GM23248 (cell line): ENCODE measurements at places on chromosomes 6 and 20.

DNA sequence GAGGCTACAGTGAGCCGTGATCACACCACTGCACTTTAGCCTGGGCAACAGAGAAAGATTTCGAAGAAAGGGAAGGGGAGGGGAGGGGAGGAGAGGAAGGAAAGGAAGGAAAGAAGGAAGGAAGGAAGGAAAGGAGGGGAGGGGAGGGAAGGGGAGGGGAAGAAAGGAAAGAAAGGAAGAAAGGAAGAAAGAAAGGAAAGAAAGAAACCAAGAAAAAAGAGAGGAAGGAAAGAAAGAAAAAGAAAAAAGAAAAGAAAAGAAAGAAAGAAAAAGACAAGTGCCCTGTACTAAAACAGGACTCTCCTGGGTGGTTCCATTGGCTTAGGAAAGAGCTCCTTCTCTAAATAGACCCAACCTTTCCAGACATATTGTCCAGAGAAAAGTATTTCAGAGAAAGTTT lies 136.6 kb downstream of the PXDC1 start:
- no peak for DNase-seq

DNA sequence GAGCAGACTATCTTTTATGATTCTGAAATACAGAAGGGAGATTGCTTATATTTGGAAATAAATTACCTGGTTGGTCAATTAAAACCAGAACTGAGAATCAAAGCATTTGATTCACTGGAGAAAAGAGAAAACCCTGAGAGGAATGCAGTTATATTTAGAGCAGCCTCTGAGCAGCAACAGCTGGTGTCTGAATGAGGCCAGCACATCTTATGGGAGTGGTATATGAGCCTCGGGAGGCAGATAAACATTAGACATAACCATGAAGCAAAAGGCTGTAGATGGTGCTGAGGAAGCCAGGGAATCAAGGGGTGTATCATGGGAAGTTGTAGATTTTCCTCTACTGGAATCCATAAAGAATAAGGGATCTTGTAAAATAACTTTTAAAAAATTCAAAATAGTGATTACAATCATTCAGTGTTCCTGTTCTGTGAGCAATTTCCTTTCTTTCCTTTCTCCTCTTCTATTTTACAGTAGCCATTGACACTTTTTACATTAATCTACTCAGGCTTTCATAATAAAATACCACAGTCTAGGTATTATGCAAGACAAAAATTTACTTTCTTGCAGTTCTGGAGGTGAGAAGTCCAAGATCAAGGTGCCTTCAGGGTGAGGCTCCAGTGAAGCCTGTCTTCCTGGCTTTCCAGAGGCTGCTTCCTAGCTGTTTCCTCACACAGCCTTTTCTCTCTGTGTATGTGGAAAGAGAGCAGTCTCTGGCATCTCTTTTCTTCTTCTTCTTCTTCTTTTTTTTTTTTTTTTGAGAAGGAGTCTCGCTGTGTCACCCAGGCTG lies 32.8 kb upstream of the ENPP5 start:
- peak; percentile 9 for DNase-seq

- no peak for DNase-seq
Observed at GRCh38 chr6:135910790-135911618, 59.5 kb downstream of the PDE7B start.

DNA sequence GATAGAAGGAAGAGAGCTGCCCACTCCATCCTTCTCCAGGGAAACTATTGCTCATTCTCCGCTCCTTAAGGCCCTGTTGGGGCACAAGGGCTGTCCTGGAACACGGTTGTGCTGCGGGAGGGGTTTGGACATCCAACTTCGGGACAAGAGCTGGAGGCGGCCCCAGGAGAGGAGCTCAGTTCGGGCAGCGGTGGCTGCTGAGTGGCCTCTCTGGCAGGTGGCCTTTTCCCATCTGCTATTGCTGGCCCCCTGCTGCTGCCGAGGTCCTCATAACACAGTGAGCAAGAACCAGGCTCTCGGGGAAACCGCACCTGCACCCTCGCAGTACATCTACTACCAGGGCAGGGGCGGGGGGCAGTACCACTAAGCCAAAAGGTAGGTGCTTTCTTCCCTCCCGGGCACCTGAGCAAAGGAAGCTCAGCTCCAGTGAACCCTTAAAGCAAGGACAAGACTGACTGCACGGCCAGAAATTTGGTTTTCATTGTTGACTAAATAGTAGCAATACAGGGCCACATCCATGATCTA lies 63.7 kb downstream of the PSMG4 start:
- DNase-seq = no peak

- DNase-seq = no peak
Observed at GRCh38 chr6:25484900-25485299, 167.1 kb upstream of the SCGN start.

DNA sequence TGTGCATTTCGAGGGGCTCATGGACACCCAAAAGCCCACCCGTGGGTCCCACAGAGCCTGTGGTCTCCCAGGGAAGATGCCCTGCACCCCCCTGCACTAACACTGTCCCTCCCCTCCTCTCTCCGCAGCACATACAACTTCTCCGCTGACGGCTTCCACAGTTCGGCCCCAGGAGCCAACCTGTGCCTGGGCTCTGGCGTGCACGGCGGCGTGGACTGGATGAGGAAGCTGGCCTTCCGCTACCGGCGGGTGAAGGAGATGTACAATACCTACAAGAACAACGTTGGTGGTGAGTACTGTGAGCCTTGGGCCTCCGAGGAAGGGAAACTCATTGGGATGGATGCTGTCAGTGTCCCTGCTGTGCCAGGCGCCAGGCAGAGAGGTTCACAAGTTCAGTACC lies 183.9 kb downstream of the ZMYND8 start:
- no peak for DNase-seq
